ENCODE measurements at places on chromosomes 6 and 20. TPM values are rescaled to one million over a fixed set of nuclear protein-coding genes. Genes with fewer than 3 reads are reported as not detected.

CDH4 gene
- 6.5 TPM for total RNA-seq

GSTA1 gene
- total RNA-seq: not detected

PLN gene
- not detected for total RNA-seq

GRCh38 chr6:48176645-48177308, 65.8 kb upstream of the PTCHD4 start:
- no peak overlapping the region for H3K27ac ChIP-seq
- no peaks in the 10 kb centered on the region for H3K4me1 ChIP-seq
- no peak overlapping the region for H3K4me3 ChIP-seq
- H3K36me3 ChIP-seq: no peaks in the 10 kb centered on the region
- DNase-seq: no peak
- no peaks in the 10 kb centered on the region for H3K27me3 ChIP-seq

DNA sequence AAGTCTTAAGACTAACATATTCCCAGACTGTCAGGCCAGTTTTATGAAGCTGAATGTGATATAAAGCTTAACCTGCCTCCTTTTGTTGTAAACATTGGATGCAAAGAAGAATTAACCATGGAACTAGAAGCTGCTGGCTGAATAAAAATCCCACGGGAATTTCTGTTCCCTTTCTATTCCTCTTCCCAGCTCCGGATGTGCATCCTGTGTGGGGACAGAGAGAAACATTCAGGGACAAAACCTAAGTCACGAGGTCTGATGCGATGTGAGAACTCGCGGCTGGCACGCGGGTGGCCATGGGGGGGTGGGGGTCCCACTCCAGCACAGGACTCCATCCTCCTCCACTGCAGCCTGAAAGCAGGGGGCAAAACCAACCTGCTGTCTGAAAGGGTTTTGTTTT, 32.2 kb downstream of the RAMACL start:
- no peak overlapping the region for H3K4me3 ChIP-seq
- H3K4me1 ChIP-seq: peaks cover 39% of the 10 kb centered on the region
- no peaks in the 10 kb centered on the region for H3K36me3 ChIP-seq
- H3K27ac ChIP-seq: no peak overlapping the region
- DNase-seq: peak; percentile 10
- no peaks in the 10 kb centered on the region for H3K27me3 ChIP-seq

DNA sequence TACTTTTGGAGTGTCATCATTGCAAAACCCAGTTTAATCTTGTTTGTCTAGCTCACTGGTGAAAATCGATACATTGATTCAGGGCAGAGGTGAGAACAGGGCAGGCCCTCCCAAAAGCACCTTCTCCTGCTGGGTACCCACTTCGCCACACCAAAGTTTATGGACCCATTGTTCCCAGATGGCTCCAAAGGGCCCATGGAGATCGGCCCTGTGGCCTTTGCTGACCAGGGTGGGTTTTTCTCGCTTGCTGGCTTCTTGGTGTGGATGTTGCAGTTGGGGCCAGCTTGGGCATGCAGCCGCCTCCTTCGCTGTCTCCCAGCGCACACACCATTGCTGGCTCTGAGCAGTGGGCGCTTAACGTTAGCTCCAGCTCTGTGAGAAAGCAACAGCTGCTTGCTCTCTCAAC, 178.1 kb upstream of the PDE10A start:
- H3K27me3 ChIP-seq: no peaks in the 10 kb centered on the region
- H3K36me3 ChIP-seq: no peaks in the 10 kb centered on the region
- peaks cover 6% of the 10 kb centered on the region for H3K4me1 ChIP-seq

DNA sequence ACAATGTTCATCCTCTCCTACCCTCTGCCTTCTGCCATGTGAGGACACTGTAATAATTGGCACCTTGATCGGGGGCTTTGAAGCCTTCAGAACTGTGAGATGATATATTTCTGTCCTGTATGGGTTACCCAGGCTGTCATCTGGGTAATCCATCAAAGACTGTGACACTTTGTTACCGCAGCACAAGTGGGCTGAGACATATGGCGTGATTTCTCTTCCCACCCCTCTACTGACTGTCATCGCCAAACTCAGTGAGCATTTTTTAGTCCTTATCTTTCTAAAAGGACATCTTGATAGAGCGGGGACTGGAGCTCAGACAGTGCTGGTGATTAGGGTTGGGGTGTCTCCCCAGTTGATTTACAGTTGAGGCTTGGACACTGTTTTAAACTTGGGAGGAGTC, 10.4 kb upstream of the PLG start:
- H3K4me1 ChIP-seq: no peaks in the 10 kb centered on the region
- no peaks in the 10 kb centered on the region for H3K36me3 ChIP-seq

- peaks cover 11% of the 10 kb centered on the region for H3K4me1 ChIP-seq
- DNase-seq: no peak
- H3K36me3 ChIP-seq: no peaks in the 10 kb centered on the region
Observed at GRCh38 chr6:144152334-144152900, 2.1 kb downstream of the STX11 start.

GRCh38 chr20:40562031-40562430, 127.0 kb downstream of the MAFB start:
- H3K36me3 ChIP-seq: no peaks in the 10 kb centered on the region
- no peaks in the 10 kb centered on the region for H3K27me3 ChIP-seq
- no peak overlapping the region for H3K27ac ChIP-seq
- no peak overlapping the region for H3K4me3 ChIP-seq
